ENCODE measurements at places on chromosomes 1 and 21.

- DNase-seq: no peak
These were observed 479.3 kb upstream of the RUNX1 start for GRCh38 chr21:35528116-35529042.

DNA sequence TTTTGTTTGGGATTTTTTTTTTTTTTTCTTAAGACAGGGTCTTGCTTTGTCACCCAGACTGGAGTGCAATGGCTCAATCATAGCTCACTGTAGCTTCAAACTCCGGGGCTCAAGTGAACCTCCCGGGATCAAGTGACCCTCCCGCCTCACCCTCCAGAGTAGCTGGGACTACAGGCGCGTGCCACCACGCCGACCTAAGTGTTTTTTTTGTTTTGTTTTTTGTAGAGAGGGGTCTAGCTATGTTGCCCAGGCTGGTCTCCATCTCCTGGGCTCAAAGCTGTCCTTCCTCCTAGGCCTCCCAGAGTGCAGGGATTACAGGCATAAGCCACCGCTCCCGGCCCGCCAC, 776 bp downstream of the HLCS start:
- DNase-seq: no peak

- no peak for DNase-seq
These were observed 31.2 kb downstream of the CR1L start for GRCh38 chr1:207676153-207676552.

- DNase-seq: no peak
These were observed 25.7 kb downstream of the TRIM67 start for GRCh38 chr1:231187571-231187970.

DNA sequence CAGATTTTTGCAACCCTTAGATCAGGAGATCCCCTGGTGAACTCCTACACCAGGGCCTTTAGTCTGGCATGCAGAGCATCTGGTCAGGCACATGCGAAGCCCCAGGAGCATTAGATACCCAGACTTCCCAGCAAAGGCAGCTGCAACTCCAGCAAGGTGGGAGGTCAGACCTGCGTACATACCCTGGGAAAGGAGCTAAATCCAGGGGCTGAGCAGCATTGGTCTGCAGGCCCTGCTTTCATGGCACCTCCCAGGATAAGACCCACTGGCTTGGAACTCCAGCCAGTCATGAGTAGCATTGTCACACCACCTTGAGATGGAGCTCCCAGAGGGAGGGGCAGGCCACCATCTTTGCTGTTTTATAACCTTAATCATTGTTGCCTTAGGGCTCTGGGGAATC, 92.3 kb downstream of the KCNT2 start:
- no peak for DNase-seq

GRCh38 chr1:167774710-167775109, 52.9 kb downstream of the MPZL1 start:
- DNase-seq: no peak

GRCh38 chr1:145944532-145944931, 13.3 kb downstream of the LIX1L start:
- DNase-seq: no peak

- no peak for DNase-seq
These were observed 10.4 kb downstream of the DEGS1 start for GRCh38 chr1:224193319-224193966.

- DNase-seq: peak; percentile 40
These were observed 11.7 kb downstream of the SLC35E2B start for GRCh38 chr1:1680912-1681273.

GRCh38 chr1:21930629-21931170, 6.4 kb downstream of the HSPG2 start:
- no peak for DNase-seq

- no peak for DNase-seq
These were observed 120.9 kb downstream of the HLX start for GRCh38 chr1:220999872-221000863.

DNA sequence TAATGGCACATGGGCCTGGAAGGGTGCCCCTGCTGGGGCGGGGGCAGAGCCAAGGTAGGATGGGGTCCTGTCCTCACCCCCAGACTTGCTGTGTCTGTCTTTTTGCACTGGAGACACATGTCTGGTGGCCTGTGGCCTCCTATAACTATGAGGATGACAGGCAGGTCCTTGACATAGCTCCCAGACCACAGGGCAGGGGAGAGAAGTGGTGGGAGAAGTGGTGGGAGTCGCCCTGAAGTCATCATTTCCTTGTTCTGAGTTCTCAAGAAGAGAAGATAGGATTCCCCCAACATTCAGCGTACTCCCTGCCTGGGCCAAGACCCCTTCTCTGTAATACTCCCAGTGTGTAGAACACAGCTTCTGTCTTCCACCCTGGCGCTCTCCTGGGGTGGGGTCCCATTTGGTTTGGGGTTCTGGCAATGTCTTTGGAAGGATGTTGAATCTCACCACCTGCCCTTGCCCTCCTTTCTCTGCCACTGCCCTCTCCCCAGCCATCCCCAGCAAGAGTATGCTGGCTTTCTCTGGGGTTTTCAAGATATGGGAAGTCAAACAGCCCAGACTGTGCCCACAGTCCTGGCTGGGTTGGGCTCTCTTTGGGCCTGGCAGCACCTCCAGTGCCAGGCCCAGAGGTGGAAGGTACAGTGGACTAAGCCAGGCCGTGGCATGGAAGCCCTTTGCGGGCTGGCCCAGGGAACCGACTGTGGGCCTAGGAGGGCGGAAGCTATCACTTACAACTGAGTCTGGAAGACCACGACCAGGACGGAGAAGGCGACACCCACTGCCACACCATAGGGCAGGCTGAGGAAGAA, 19.4 kb downstream of the SLC26A9 start:
- DNase-seq: peak; percentile 48

DNA sequence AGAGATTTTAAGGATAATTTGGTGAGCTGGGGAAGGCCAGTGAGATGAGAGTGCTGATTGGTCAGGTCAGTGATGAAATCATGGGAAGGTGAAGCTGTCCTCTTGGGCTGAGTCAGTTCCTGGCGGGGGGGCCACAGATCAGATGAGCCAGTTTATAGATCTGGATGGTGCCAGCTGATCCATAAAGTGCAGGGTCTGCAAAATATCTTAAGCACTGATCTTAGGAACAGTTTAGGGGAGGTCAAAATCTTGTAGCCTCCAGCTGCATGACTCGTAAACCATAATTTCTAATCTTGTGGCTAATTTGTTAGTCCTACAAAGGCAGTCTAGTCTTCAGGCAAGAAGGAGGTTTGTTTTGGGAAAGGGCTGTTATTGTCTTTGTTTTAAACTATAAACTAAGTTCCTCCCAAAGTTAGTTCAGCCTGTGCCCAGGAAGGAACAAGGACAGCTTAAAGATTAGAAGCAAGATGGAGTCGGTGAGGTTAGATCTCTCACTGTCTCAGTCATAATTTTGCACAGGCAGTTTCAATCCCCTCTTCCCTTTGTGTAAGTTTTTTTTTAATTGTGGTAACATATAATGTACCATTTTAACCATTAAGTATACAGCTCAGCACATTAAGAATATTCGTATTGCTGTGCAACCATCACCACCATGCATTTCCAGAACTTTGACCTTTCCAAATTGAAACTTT, 39.4 kb downstream of the PTAFR start:
- no peak for DNase-seq

- DNase-seq: no peak
These were observed 6.2 kb upstream of the KCNA10 start for GRCh38 chr1:110525249-110525595.

DNA sequence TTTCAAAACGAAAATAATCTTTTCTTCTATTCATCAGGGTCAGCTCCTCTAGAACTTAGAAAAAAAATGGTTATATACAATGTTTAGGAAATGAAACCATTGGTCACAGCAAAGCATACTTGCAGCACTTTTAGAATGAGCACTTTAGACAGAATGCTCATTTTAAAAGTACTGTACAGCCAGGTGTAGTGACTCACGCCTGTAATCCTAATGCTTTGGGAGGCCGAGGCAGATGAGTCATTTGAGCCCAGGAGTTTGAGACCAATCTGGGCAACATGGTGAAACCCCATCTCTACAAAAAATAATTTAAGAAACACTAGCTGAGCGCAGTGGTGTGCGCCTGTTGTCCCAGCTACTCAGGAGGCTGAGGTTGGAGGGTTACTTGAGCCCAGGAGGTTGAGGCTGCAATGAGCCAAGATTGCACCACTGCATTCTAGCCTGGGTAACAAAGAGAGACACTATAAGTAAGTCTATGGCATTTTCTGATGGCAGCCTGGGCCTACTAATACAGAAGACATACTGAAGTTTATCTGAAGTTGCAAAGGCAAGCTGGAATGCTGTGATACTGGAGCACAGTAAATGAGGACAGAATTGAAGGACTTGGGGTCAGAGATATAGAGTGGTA, 48.9 kb upstream of the ZNF326 start:
- no peak for DNase-seq

GRCh38 chr1:153697191-153698019, 18.9 kb downstream of the NPR1 start:
- DNase-seq: peak; percentile 87

GRCh38 chr1:237864338-237865244, 26.1 kb downstream of the ZP4 start:
- DNase-seq: peak; percentile 67

GRCh38 chr1:36328088-36328480, 4.6 kb upstream of the EVA1B start:
- no peak for DNase-seq

GRCh38 chr1:56933161-56933560, 32.7 kb downstream of the C8B start:
- no peak for DNase-seq

DNA sequence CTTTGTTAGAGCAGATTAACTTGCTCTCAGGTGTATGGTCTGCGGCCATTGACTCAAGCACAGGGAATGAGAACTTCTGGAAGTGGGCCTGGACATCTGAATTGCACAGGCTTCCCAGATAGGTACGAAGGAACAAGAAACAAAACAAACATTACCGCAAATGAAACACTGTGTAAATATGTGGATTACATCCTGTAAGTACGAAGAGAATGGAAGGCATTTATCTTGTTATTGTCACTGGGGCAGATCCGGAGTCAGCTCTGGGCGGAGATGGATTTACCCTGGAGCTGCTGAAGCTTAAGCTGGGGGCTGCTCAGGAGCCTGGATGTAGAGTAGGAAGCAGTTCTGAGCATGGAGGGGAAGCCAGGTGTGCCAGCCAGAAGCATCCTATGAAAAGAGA, 6.8 kb downstream of the HES2 start:
- no peak for DNase-seq

DNA sequence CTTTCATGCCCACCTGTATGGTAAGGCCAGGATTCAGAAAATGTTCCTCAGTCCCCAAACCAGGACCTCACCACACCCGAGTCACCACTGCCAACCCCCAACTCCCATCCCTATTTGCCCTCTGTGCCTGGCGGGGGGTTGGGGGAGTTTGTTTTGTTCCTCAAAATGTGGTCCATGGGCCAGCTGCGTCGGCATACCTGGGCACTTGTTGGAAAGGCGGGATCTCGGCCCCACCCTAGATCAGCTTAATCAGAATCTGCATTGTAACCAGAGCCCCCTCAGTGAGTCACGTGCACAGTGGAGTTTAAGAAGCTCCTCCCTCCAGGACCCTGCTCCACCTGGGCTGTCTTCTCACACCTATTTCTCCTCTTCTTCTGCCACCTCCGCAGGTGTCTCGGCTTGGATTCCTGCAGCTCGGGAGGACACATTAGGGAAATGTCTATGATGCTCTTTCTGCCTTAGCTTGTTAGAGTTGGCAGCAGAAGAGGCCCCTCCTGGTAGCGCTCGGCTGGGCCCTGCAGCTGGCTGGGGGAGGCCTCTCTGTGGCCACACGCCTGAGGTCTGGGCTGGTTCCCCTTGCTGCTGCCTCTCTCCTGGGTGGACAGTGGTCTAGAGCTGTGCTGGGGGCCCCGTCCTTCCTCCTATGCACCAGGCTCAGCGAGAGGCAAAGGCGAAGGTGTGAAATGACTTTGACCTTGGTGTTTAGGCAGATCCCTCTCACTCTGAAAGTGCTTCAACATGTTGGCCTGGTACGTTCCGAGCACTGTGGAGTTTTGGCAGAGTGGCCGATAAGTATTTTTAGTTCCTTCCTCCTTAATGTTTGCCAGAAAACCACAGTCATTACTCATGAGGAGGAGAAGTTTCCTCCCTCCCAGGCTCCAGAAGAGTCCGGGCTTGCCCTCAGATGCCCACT, 41.8 kb upstream of the CAMTA1 start:
- peak; percentile 82 for DNase-seq

GRCh38 chr1:56881417-56881816, 26.8 kb downstream of the C8A start:
- no peak for DNase-seq

DNA sequence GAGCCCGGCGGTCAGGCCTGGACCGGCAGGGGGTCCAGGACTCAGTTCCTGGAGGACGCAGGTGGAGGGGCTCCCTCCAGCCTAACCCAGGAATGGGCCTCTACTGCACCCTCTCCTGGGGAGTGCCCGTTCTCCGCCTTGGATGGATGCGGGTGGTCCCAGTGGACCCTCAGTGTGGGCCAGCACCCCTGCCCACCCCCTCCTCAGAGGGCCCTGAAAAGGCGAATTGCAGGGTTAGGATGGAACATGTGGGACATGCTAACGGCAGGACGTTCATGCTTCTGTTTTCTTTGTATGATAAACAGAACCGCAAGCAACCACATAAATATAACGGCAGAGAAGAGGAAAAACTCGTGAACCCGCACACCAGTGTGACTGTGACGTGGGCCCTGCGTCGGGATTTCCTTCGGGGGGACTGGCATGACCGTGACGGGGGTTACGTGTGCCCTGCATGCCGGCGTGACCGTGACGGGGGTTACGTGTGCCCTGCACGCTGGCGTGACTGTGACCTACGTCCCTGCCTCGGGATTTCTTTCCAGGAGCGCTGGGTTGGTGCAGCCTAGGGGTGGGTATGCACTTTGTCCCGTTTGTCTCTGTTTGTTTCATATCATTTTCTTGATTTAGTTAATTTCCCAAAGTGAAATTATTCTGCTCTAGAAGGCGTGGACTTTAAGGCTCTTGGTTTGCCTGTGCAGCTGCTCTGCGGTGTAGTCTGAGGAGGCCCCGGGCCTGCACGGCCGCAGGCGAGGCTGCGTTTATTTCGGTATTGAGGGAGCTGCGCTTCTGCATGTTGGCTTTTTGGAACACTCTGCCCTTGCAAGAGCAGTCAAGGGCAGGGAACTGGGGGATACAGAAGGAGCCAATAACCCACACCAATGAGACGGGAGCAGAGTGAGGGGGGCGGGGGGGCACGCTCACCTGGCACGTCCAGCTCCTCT, 3.1 kb downstream of the FTCD start:
- DNase-seq: no peak

GRCh38 chr1:53478502-53478818, 19.3 kb downstream of the DMRTB1 start:
- no peak for DNase-seq

- DNase-seq: peak; percentile 73
These were observed 48.1 kb downstream of the AHDC1 start for GRCh38 chr1:27555700-27556424.

- DNase-seq: no peak
These were observed 82.1 kb upstream of the PGD start for GRCh38 chr1:10316752-10317151.

GRCh38 chr1:228884615-228885566, 149.6 kb downstream of the RHOU start:
- DNase-seq: no peak

GRCh38 chr1:234559902-234560676, 49.9 kb downstream of the IRF2BP2 start:
- DNase-seq: no peak

- DNase-seq: no peak
These were observed 47.1 kb downstream of the LEPR start for GRCh38 chr1:65467536-65467935.

Data from tibial artery (tissue), 4 donors.